ENCODE measurements at places on chromosomes 7 and 10.
A peak's percentile ranks its signal among the peaks of the same experiment; 100 is the strongest.

GRCh38 chr10:50807851-50808776, 68.4 kb downstream of the ASAH2B start:
- DNase-seq = no peak

GRCh38 chr7:104950006-104950405, 64.0 kb upstream of the KMT2E start:
- DNase-seq = no peak

DNA sequence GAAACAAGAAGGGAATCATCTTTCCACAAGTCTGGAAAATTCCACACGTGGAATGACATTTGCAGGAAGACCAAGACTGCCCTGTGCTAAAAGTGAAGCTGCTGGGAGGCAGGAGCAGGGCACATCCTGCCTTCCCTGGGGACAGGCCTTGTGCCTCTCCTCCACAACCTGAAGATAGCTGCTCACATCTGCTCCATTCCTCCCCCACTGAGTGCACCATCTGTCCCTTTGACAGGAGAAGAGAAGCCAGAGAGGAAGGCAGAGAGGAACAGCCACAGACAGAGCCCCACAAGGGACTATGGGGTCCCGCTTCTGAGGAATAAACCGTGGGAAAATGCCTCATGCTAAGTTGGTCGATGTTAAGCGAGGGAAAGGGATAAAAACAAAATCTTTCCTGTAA, 15.9 kb upstream of the FAM171A1 start:
- DNase-seq = no peak

DNA sequence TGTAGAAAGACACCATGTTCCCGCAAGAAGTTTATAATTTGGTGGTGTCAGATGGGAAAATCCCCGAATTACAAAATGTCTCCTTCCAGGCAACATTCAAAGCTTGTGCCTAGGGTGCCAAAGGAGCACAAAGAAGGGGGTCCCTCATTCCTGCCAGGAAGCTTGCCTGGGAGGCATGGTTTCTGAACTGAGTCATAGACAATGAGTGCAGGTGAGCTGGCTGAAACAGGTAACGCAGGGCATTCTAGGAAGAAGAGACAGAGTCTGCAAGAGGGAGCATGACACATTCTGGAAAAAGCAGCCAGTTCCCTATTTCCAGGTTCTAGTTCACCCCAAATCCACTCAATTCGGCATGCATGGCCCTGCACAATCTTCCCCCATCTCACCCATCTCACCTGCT, 11.9 kb upstream of the CALU start:
- peak; percentile 60 for DNase-seq

DNA sequence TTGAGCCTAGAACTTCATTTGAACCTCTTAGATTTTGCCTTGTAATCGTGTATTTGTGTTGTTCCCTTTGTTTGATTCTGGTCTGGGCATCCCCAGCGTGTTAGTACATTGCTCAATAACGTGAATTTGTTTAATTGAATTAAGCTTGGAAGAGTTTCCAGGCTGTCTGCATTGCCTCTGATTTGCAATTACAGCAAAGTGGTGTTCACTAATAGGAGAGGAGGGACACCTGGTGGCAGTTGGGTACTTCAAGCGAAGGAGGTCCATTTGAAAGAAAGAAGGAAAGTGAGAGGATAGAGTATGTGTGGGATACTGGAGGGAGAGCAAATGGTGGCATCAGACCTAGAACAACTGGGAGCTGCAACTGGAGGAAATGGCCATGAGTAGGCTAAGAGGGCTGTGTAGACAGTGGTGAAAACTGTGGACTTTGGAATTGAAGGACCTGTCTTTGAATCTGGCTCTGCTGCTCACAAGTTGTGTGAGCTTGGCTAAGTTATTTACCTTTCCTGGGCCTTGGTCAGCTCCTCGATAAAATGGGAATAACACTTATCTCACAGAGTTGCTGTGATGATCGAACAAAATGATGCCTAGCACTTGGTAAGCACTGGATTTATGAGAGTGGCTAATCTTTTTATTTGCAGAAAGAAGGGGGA, 15.1 kb downstream of the LSMEM1 start:
- DNase-seq = peak; percentile 77
